ENCODE measurements at places on chromosomes 5 and 9. TPM values are rescaled to one million over a fixed set of nuclear protein-coding genes. Genes with fewer than 3 reads are reported as not detected.

- no peaks in the 10 kb centered on the region for H3K27me3 ChIP-seq
- H3K4me1 ChIP-seq: peaks cover 80% of the 10 kb centered on the region
- H3K36me3 ChIP-seq: no peaks in the 10 kb centered on the region
- peak; percentile 67 for DNase-seq
Observed at GRCh38 chr5:67303356-67303755, 106.8 kb upstream of the CD180 start.

DNA sequence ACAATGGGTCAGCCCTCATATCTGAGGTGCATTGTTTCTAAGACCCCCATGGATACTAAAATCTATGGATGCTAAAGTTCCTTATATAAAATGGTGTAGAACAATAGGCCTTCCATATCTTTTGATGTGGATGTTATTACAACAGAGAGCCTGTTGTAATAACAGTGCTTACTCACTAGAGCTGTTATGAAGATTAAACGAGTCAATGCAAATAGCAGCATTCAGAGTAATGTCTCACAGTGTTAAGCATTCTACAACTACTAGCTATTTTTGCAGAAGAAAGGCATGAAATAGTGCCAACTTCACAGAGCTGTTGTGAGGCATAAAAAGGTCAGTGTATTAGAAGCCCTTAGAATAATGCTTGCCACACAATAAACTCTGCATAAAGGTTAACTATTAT, 13.0 kb downstream of the CHSY3 start:
- H3K4me3 ChIP-seq: no peak overlapping the region
- H3K27ac ChIP-seq: no peak overlapping the region
- peak; percentile 37 for DNase-seq
- H3K27me3 ChIP-seq: no peaks in the 10 kb centered on the region

GRCh38 chr9:98825414-98825813, 17.9 kb downstream of the GALNT12 start:
- H3K36me3 ChIP-seq: no peaks in the 10 kb centered on the region
- no peak for DNase-seq
- H3K4me3 ChIP-seq: no peak overlapping the region
- no peaks in the 10 kb centered on the region for H3K4me1 ChIP-seq
- no peak overlapping the region for H3K27ac ChIP-seq

DNA sequence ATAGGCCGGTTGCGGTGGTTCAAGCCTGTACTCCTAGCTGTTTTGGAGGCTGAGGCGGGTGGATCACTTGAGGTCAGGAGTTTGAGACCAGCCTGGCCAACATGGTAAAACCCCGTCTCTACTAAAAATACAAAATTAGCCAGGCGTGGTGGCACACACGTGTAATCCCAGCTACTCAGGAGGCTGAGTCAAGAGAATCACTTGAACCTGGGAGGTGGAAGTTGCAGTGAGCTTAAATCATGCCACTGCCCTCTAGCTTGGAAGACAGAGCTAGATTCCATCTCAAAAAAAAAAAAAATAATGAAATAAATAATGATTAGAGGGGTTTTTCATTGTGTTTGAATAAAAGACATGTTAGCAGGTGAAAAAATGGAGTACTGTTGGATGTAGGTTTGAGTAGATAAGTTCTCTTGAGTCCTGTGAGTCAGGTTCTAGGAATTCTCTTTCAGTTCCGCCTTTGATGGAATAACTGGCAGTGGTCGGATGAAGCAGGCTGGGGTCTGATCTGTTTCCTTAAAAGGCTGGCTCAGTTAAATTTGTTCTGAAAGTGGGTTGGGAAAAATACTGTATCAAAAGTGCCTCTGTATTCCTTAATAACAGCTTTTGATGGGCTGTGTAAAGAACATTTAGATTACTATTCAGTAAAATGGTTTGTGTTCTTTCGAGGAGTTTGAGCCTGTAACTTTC, 73.2 kb downstream of the AOPEP start:
- H3K36me3 ChIP-seq: no peaks in the 10 kb centered on the region
- no peaks in the 10 kb centered on the region for H3K27me3 ChIP-seq
- no peak overlapping the region for H3K4me3 ChIP-seq
- H3K4me1 ChIP-seq: peaks cover 38% of the 10 kb centered on the region

GRCh38 chr5:125582352-125582751, 835.9 kb upstream of the ZNF608 start:
- no peaks in the 10 kb centered on the region for H3K36me3 ChIP-seq
- H3K4me3 ChIP-seq: no peak overlapping the region
- peak; percentile 52 for DNase-seq
- peaks cover 14% of the 10 kb centered on the region for H3K27me3 ChIP-seq

DNA sequence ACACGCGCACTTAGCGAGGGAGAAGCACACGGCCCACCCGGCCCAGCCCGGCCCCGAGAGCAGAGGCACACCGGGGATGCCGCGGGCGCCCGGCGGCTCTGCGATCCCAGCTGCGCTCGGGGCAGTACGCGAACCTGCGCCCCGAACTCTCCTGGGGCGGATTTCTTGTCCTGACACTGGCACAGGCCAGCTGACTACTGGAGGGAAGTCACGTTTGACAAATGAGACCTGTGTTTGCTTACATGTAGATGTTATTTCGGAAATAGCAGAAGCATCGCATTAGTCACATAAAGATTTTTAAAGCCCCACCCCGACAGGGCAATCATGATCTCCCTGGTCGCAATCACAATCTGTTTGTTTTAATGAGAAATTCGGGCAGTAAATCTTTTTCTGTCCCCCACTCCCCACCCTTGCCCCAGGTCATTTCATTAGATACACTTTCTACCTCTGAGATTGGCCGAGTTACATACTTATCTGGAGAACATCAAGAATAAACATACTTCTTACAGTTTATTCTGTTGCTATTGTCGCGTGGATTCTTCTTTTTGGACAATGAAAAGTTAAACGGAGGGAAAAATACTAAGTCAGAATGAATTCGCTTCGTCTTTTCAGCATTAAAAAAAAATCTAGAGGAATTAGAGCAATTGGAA, 518.9 kb downstream of the CTNND2 start:
- H3K36me3 ChIP-seq: no peaks in the 10 kb centered on the region
- no peak overlapping the region for H3K27ac ChIP-seq
- H3K4me1 ChIP-seq: no peaks in the 10 kb centered on the region
- no peak overlapping the region for H3K4me3 ChIP-seq

- H3K4me1 ChIP-seq: no peaks in the 10 kb centered on the region
- H3K27me3 ChIP-seq: peaks cover 90% of the 10 kb centered on the region
- no peak within 1 kb of the TSS for H3K27ac ChIP-seq
Observed at GRCh38 chr5:95284572-95285408, at the start of gene MCTP1. Gene MCTP1, minus strand, starts transcription at chr5:95285094.

DNA sequence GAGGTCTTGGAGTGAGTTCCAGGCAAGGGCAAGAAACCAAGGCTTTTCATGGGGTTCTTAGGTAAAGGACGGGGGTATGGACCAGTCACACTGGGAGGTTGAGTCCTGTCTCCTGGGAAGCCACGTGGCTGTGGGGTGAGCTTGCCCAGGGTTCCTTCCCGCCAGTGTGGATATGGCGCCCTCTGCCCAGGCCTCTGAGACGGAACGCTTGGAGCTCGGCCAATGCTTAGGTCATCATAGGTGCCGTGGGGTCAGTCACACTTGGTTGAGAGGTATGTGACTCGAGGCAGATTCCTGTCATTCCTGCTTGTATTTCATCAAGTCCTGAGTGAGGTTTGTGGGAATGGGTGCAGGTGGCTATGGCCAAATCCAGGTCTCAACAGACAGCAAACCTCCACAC, 46.2 kb downstream of the TENT4A start:
- no peak overlapping the region for H3K4me3 ChIP-seq
- no peak overlapping the region for H3K27ac ChIP-seq
- H3K4me1 ChIP-seq: no peaks in the 10 kb centered on the region

DNA sequence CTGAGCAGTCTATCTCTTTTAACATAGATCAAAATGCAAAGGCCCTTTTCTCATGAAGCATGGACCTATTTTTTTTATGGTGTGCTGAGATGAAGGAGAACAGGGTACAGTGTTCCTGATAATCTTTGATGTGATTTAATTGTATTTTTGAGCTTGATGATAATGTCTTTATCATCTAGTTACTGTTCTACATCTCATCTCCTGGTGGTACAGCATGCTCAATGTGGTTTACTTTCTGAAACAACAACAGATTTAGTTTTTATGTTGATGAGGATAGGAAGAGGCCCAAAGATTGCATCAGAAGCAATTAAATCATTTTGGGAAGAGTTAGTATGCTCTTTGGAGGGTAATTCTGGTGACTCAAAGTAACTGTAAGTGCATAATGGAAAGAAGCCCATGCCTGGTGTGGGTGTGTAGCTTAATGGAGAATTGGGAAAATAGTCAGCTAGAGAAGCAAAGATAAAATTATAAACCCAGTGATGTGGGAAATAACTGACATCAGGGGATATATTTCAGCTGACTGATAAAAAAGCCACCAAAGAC, 123.0 kb upstream of the KCNN2 start:
- DNase-seq: no peak
- no peaks in the 10 kb centered on the region for H3K4me1 ChIP-seq
- no peaks in the 10 kb centered on the region for H3K36me3 ChIP-seq

- H3K27ac ChIP-seq: peak overlapping the region; percentile 86
- H3K4me3 ChIP-seq: peak overlapping the region; percentile 90
- peak; percentile 91 for DNase-seq
- peaks cover 10% of the 10 kb centered on the region for H3K4me1 ChIP-seq
- H3K36me3 ChIP-seq: no peaks in the 10 kb centered on the region
Observed at GRCh38 chr5:32709750-32710549, 1.2 kb upstream of the NPR3 start.

GRCh38 chr9:8802242-8802641, 1002.7 kb upstream of the DMAC1 start:
- H3K36me3 ChIP-seq: no peaks in the 10 kb centered on the region
- DNase-seq: no peak
- no peak overlapping the region for H3K27ac ChIP-seq
- no peaks in the 10 kb centered on the region for H3K4me1 ChIP-seq
- no peaks in the 10 kb centered on the region for H3K27me3 ChIP-seq
- no peak overlapping the region for H3K4me3 ChIP-seq

DNA sequence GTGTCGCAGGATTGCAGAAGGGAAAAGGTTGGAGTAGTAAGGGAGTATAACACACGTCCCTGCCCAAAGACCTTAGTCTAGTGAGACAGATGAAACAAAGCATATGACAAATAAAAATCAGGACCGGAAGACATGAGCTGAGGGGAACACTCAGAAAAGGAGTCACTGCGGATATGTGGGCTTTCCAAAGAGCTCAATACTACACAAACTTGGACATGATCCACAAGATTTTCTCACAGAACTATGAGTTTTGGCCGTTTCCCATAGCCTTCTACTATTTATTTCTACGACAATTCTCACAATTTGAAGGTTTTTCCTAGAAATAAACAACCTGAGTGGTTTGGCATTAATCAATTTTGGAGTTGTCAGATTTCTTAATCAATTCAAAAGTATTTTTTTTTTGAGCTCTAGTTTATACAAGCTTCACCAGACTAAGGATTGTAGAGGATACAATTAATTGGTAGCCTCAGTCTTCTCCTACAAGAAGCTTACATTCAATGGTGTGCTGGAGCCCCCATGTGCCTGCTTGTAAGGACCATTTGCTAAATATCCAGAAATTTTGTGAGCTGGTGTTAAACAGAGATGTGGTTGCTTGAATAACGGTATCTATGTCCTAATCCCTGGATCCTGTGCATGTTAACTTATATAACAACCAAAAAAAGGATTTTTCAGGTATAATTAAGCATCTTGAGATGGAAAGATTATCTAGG, 91.4 kb downstream of the ADAMTS12 start:
- no peaks in the 10 kb centered on the region for H3K36me3 ChIP-seq
- H3K27ac ChIP-seq: no peak overlapping the region
- H3K27me3 ChIP-seq: no peaks in the 10 kb centered on the region
- DNase-seq: no peak

DNA sequence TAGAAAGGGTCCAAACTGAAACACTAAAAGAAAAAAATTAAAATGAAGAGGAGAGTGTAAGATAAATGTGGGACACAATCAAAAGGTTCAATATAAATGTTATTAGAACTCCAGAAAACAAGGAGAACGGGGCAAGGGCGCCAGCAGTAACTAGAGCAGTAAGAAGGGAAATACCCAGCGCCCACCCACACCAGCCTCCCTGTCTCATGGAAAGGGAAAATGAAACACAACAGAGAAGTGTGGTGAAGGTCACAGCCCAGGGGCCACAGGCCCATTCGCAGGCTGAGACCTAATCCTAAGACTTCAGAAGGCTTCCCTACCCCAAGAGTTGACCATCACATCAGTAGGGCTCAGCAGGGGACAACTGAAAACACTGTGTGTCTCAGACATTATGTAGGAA, 45.8 kb upstream of the CLK4 start:
- H3K27ac ChIP-seq: no peak overlapping the region
- no peaks in the 10 kb centered on the region for H3K4me1 ChIP-seq
- no peak overlapping the region for H3K4me3 ChIP-seq
- DNase-seq: no peak
- no peaks in the 10 kb centered on the region for H3K36me3 ChIP-seq

GRCh38 chr5:166651234-166651633, 1640.2 kb upstream of the WWC1 start:
- H3K27ac ChIP-seq: no peak overlapping the region
- H3K4me1 ChIP-seq: no peaks in the 10 kb centered on the region
- H3K36me3 ChIP-seq: no peaks in the 10 kb centered on the region
- no peaks in the 10 kb centered on the region for H3K27me3 ChIP-seq
- H3K4me3 ChIP-seq: no peak overlapping the region

DNA sequence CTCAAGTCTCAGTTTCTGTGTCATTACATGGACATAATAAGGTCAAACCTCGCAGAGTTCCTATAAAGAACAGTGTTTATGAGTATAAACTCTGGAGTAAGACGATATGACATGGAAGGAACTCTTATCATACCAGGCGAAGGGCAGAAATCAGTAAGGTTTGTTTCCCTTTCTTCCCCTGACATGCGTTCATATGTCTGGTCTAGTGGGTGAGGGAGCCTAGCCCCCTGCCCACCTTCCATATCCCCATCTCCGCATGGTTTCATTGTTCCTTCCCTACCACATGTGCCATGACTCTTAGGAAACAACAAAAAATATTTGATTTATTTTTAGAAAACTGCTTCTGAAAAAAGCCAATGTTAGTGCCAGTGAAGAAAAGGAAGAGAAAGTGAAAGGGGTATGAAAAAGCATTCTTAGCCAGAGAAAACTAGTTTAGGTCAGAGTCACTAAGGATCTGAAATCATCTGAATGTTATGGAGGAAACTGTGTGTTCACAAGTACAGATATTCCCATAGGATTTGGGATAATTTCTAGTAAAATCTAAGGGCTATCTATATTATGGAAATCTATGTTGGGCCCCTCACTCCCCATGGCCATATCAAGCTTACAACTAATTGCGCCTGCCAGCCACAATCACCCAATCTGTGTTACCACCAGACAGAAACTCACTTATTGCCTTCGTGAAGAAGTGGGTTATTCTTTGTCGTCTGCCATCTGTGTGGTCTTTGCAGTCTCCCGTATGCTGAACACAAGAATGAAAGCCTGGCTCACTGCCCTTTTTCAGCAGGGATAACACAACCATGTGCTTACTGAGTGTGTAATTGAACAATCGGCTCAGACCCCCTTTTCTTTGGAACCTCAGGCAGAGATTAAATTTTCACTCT, 19.9 kb upstream of the HMHB1 start:
- no peak for DNase-seq
- no peak overlapping the region for H3K4me3 ChIP-seq
- no peaks in the 10 kb centered on the region for H3K27me3 ChIP-seq
- H3K4me1 ChIP-seq: peaks cover 4% of the 10 kb centered on the region

GRCh38 chr5:148465381-148466235, 81.8 kb downstream of the FBXO38 start:
- no peak overlapping the region for H3K27ac ChIP-seq
- no peak for DNase-seq
- no peak overlapping the region for H3K4me3 ChIP-seq
- H3K36me3 ChIP-seq: no peaks in the 10 kb centered on the region
- H3K4me1 ChIP-seq: no peaks in the 10 kb centered on the region
- H3K27me3 ChIP-seq: no peaks in the 10 kb centered on the region

SPINK1 gene
- not detected for polyA plus RNA-seq

All from GM23248 (cell line).